A549 treated with Mapracorat at 1 μM for 4 hours (cell line): ENCODE measurements at places on chromosomes 12 and 14. TPM values are rescaled to one million over a fixed set of nuclear protein-coding genes. Genes with fewer than 3 reads are reported as not detected.

The C12orf42 gene
- total RNA-seq, result not detected in 5 replicates

The TRMT5 gene
- 12.3 to 15.6 TPM (median 14.3 TPM) in 5 replicates for total RNA-seq

The C12orf60 gene
- total RNA-seq, result 1.8 to 2.0 TPM (median 1.8 TPM) in 5 replicates

The TPH2 gene
- not detected in 5 replicates for total RNA-seq

The COX6A1 gene
- total RNA-seq, result 758 to 876 TPM (median 847 TPM) in 5 replicates
